ENCODE measurements at places on chromosomes 12 and 14.
A peak's percentile ranks its signal among the peaks of the same experiment; 100 is the strongest.

- no peak for DNase-seq
Observed at GRCh38 chr12:95591731-95592130, 40.5 kb upstream of the USP44 start.

GRCh38 chr12:4386801-4387200 lies 7.3 kb upstream of the FGF23 start:
- DNase-seq, result no peak

GRCh38 chr12:39946361-39947280 lies 159.3 kb downstream of the SLC2A13 start:
- no peak for DNase-seq

DNA sequence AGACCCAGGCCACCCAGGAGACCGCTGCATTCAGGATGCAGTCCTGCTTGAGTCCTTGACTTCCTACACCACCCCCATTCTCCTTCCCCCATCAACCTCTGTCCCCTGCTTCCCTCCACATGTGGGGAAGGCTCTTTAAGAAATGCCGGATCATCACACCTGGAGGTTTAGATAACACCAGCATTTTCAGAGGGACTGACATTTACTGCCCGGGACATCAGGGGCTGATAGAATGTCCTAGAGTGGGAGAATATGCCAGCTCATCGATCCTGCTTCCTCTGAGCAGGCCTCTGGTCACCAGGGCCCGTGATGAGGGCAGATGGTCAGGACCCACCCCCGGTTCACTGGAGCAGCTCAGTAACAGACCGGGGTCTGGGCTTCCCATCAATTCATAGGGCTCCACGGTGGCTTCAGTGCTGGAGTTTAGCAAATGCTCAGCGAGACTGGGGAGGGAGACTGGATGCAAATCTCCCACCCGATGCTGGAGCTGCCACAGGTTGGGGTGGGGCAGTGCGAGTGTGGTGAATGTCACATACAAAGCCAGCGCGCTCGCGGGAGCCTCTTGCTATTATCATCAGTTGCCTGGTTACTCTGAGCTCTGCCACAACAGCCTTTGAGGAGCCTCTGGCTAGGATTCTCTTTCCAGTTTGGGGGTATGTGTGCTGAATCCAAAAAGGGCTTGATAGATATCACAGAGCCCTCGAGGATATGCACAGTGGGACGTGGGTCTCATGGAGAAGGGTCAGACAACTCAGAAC lies 111.6 kb downstream of the RBM19 start:
- DNase-seq, result no peak

GRCh38 chr14:74739293-74740030 lies 23.7 kb upstream of the YLPM1 start:
- DNase-seq, result no peak

DNA sequence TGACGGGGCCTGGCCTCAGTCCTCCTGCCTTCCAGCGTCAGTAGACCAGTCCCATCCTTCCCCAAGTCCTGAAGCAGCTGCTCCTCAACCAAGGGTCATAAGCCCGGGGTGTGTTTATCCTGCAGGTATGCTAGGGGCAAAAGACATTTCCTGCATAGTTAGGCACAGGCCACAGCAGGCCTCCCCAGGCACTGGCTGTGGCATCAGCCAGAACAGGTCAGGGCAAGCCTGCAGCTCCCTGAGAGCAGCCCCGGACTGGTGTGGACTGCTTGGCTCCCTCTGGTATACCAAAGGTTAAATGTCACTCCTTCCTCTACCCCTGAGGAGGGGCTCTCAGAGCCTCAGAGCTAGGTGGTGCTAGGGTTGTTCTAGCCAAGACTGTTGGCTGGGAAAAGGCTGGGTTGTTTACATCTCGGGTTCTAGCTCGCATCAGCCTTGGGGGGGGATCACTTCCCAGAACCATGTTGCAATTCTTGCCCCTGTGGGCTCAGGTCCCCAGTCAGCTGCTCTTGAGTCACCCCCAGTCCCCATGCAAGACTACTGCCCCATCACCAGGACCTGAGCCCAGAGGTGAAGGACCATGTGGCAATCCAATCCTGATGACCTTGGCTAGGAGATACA lies 2.9 kb downstream of the MMP14 start:
- DNase-seq, result no peak

- DNase-seq, result no peak
Observed at GRCh38 chr14:46137786-46138185, 513.8 kb downstream of the RPL10L start.

DNA sequence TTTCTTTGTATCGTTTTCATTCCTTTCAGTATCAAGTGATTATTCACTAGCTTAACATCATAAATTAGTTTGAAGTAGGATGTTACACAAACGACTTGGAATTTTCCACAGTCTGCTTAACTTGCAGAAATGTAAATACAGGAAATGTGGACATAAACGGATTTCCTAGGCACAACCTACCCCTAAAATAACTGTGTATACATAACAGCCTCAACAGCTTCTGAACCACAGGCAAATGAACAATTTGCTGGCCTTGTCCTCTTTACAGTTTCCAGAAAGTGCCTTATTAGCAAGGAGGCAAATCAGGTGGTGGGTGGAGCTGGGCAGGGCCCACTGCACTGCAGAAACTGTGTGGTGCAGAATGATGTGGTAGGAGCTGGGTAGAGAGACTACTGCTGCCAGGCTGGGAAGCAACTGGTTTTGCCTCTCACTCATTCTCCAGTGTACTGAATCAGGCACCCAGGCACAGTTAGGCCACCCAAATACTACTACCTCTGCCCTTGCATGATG lies 14.1 kb downstream of the DRAM1 start:
- DNase-seq, result no peak

- DNase-seq, result no peak
Observed at GRCh38 chr14:94646481-94646880, 34.3 kb downstream of the SERPINA3 start.

- DNase-seq, result peak; percentile 31
Observed at GRCh38 chr14:51157012-51157411, 62.1 kb upstream of the TRIM9 start.

- DNase-seq, result no peak
Observed at GRCh38 chr12:124497658-124498057, 69.8 kb downstream of the NCOR2 start.

DNA sequence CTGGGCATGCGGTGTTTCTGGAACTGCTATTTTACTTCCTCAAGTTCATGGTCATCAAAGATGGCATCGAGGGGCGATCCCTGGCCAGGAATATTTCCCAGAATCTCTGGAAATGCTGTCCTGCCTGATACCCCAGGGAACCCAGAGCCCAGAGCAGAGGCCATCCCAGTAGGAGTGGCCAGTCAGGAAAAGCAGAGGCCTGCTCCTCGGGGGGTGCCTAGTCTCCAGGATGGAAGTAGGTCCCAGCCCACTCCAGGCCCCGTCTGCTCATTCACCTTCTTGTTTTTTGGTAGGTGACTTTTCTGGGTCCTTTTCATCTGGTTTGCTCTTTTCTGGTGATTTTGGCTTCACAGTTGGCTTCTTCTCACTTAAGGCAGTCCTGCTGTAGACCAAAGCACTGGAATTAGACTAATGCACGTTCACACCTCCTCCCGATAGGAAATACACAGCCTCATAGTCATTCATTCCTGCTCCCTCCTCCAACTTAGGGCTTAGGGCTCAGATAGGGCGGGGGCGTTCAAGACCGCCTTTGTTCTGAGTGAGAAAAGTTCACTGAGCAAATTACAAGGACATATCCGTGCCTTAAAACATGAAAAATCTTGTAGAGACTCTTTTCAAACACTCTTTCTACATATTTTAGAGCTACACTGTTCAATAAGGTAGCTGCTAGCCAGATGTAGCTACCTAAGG lies 51.1 kb downstream of the TRAFD1 start:
- DNase-seq, result no peak

- DNase-seq, result peak; percentile 35
Observed at GRCh38 chr14:22598896-22599244, 770 bp downstream of the ABHD4 start.

- DNase-seq, result no peak
Observed at GRCh38 chr14:39603942-39604341, 171.7 kb upstream of the FBXO33 start.

GRCh38 chr12:27282754-27283153 lies 38.7 kb downstream of the STK38L start:
- DNase-seq, result no peak

- no peak for DNase-seq
Observed at GRCh38 chr14:79407572-79407971, 803.7 kb downstream of the DIO2 start.

DNA sequence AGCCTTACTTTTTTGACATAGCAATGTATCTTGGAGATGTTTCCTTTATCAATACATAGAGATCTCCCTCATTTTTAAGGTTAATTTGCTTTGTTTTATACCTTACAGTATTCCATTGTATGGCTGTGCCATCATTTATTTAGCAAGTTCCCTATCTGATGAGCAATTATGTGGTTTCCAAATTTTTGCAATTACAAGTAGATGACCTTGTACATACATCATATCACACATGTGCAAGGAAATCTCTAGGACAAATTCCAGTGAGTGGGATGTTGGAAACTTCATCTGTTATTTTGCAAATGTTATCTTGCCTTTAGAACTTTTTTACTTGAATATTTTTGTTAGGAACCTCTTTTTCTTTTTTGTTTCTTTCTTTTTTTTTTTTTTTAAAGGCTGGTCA lies 49.7 kb downstream of the DRAM1 start:
- DNase-seq, result no peak

GRCh38 chr12:22321638-22322037 lies 12.9 kb downstream of the ST8SIA1 start:
- no peak for DNase-seq

DNA sequence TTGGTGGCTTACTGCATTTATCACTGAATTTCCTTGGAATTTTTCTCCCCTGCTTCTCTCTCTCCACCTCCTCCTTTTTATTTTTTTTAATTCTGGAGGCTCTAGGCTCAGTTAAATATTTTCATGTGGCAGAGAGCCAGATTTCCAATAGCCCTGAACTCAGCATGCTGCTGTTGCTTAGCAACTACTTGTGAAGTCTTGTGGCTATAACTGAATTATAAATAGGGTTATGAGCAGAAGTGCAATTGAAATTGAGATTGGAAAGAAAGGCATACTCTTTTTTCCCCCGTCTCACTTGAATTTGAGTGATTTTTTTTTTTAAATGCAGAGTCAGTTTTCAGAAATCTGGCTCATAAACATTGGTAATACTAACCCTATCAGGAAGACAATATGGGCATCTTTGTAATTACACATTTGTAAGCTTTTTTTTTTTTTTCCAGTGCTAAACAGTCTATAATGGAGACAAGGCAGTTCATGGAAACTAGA lies 38.3 kb downstream of the ATF7IP start:
- peak; percentile 93 for DNase-seq

DNA sequence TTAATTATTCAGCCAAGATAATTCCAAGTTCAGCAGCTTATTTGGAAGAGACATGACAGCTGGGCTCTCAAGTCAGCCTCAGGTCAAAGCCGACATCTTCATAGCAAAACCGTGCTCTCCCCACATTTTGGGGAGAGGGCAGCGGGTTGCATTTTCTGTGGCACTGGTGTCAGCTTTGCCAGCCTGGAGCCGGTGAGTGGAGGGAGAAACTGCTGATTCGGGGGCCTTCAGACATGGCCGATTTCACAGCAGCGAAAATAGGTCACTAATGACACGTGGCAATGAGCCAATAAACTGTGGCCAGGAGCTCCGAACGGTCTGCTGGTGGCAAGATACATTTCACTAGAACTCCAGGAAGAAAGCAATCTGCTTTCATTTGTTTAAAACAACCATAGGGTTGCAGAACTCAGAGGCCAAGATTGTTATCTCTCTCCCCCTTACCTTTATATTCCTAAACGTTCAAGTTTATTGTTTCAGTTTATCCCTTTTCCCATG lies 173.2 kb downstream of the CAND1 start:
- no peak for DNase-seq

GRCh38 chr12:56420411-56420810 lies 28.8 kb downstream of the TIMELESS start:
- no peak for DNase-seq

DNA sequence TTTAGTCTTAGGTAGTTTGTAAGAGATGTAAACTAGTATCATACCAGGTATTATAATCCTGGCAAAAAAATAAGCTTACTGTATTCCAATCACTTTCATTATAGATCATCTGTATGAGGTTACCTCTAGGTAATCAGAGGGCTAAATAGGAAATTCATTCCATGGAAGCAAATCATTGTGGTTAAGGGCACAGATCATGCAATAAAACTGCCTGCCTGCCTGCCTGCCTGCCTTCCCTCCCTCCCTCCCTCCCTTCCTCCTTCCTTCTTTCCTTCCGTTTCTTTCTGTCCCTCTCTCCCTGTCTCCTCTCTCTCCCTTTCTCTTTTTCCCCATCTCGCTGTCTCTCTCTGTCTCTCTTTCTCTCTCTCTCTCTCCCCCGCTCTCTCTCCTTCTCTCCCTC lies 3.2 kb upstream of the CLEC9A start:
- no peak for DNase-seq

GRCh38 chr12:107760207-107760808 lies 629 bp downstream of the PRDM4 start:
- DNase-seq, result peak; percentile 31

GRCh38 chr12:65511912-65512311 lies 233.4 kb downstream of the MSRB3 start:
- no peak for DNase-seq

GRCh38 chr12:104501115-104501514 lies 44.4 kb downstream of the CHST11 start:
- DNase-seq, result no peak

- DNase-seq, result no peak
Observed at GRCh38 chr12:108201808-108202207, 72.7 kb downstream of the WSCD2 start.

GRCh38 chr12:124616394-124617221 lies 49.2 kb upstream of the NCOR2 start:
- DNase-seq, result no peak

DNA sequence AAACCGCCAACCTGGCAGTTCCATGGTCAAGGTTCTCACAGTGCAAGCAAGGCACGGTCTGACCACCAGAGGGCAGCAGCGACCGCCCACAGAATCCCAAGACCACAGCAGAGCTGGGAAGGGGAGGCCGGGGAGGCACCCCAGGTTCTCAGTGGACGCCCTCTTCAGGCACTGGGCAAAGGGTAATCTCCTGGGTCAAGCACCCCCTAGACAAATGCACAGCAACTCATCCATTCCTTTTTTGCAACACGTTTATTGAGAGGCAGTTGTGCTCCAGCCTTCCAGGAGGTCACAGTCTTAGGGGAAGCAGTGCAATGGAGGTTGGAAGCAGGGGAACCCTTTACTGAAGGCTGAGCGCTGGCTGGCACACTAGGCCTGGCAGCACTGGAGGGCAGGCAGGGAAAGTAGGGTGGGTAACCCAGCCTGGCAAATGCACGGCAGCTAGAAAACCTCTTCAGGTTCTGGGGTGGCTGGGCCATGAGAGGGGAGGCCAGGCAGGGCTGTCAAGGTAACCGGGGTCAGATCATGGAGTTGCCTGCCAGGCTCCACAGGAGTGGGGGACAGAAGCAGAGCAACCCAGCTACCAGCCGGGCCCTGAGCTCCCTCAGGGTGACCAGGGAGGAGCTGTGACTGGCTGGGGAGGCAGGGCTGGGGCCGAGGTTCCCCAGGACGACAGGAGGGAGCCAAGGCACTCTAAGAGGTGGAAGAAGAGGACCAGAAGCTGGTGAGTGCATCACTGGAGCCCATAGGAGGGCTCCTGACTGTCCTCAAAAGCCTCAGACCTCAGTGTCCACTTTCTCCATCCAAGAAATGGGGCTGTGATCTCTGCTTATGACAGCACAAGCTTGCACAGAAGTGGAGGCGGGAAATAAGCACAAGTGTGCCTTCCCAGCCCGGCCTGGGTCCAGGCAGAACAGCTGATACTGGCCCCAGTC lies 1.8 kb upstream of the RHOF start:
- peak; percentile 76 for DNase-seq

Measured in NCI-H345 (cell line).